ENCODE measurements at places on chromosomes 1 and 21.

DNA sequence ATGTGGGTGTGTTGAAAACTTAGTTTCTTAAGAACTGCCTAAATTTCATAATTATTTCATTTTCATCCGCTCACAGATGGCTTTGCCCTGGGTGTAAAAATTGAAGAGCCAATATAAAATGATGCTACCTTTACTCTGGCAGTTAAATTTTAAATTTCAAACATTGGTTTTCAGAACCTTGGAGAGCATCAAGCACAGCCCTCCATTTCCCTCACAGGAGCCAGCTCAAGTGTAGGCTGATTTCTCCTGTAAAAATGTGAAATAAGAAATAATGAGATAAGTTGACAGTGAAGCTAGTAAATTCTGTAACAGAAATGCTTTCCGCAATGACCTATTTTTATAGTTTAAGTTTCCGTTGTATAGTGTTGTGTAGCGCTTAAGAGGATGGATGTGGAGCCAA is 53.9 kb upstream of the AKT3 start:
- DNase-seq = no peak

DNA sequence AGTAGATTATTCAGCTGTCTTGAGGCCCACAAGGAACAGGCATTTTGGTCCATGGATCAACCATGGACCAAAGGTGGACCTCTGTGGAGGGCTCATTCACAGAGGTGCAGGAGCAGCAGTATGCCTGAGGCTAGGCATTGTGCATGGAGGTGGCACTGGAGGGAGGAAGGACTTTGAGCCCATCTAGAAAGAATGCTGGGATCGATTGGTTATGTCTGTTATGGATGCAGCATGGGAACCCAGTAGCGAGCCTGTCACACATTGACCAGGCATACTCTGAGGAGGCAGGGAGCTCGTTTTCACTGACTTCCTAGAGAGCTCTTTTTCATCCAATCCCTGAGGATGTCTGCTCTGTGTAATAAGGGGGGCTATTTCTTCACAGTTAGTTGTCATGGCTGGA is 75.5 kb downstream of the KCNN3 start:
- DNase-seq = no peak

DNA sequence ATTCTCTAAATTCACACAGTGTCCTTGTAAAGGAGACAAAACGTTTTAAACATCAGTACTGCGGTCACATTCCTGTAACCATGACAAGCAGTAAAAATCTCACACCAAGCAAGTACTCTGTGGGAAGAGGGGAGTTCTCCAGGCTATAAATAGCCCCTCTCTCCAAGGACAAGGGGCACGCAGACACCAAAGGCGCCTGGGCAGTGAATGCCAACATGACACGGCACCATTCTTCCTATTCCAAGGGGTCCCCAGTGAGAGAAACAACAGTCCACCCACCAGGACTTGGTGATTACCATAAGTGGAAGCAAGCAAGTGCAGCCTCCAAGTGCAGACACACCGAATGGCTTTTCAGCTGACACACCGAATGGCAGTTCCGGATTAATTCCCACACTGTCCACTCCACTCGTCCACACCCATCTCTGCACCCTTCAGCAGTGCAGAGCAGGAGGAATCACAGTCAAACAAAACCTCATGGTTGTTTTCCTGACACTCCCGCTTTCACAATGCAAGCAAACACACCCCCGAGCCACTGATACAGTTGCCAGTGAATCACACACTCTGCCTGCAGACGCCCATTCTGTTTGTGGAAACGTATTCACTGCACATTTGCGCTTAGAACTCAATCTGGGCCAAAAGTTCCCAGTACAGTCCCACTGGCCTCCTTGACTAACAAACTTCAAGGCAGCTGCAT is 1.8 kb downstream of the PTTG1IP start:
- DNase-seq = no peak

GRCh38 chr1:36602184-36602583 is 119.5 kb upstream of the CSF3R start:
- no peak for DNase-seq

- DNase-seq = no peak
Observed at GRCh38 chr1:23216771-23217420, 406 bp downstream of the HTR1D start.

DNA sequence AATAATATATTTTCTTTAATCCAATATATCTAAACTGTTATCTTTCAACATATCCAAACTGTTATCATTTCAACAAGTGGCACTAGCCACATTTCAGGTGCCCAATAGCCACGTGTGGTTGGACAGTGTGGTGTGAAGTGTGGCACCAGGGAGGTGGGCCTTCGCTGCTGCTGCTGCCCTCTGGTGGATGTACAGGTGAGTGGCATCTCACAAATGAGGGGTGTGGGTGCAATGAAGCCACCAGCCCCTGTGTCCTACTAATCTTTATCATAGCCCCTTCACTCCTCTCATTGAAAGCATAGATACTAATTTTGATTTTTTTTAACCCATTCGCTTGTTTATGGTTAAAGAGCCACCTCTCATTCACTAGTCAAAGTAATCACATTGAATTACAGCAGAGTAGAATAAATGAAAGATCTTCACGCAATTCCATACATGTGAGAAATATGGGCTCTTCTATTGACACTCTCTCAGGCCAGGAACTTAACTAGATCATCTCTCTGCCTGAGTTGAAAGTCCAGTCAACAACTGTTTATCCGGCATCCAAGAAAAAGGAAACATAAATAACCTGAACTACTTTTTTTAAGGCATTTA is 499.2 kb downstream of the OMA1 start:
- DNase-seq = no peak

DNA sequence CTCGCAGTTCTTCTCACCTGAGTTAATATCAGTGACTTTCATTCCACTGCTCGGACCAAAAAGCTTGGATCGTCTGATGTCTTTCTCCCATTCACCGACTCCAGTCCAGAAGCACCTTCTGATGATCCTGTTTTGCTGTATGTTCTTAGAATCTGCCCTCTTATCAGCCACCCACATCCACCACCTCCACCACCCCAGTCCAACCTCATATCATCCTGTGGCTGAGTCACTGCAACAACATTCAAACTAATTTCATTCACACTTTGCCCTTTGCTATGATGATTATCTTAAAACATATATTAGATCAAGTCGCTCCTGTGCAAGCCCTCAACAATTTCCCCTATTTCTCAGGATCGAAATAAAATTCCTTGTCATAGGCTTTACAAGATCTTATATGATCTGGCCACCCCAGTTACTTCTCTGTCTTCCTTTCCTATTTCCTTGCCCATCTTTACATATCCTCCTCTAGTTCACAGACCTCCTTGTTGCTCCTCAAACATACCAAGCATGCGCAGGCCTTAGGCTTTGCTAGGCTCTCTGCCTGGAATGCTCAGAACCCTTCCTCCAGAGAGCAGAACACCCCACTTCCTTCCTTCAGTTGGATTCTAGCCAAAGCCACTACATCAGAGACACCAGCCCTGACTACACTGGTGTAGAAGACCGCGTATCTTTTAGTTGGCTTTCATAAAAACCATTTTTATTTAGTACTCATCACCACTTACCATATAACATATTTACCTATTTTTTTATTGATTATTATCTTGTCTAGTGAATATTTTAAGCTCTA is 335.7 kb upstream of the GREM2 start:
- no peak for DNase-seq

- DNase-seq = no peak
Observed at GRCh38 chr1:154879038-154879421, 8.9 kb upstream of the KCNN3 start.

DNA sequence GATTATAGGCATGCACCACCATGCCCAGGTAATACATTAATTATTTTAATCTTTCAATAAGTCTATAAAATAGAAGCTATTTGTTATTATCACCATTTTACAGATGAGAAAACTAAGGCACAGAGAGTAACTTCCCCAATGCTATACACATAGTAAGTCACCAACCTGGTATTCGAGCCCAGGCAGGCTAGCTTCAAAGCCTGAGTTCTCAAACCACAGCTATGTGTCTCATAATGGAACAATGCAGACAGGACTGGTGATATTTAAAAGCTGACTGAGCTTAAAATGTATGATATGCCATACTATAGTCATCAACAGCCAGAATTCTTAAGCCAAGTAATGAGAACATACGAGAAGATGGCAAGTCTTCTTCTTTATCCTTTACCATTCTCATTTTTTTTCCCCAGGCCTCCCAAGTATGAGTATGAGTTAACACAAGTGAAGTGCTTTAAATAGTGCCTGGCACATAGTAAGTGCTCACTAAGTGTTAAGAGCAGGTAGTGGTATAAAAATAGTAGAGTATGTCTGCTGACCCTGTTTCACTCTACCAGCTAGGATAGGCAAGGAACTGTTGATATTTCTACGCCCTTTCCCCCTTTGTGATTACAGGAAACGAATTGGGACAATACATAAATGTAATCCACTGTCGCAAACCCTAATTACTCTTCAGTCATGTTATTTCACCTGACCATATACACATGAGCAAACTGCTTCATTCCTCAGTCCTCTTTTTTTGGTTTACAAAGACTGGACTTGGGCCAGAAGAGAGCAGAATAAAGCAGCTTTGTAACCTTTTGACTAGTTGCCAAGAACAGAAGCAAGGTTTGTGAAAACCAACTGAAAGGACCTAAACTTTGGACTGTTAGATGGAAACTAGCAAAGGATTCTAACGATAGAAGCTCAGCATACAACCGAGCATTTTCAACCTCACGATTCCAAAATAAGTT is 9.5 kb downstream of the EYA3 start:
- no peak for DNase-seq

GRCh38 chr1:4702932-4703331 is 48.5 kb downstream of the AJAP1 start:
- DNase-seq = no peak

DNA sequence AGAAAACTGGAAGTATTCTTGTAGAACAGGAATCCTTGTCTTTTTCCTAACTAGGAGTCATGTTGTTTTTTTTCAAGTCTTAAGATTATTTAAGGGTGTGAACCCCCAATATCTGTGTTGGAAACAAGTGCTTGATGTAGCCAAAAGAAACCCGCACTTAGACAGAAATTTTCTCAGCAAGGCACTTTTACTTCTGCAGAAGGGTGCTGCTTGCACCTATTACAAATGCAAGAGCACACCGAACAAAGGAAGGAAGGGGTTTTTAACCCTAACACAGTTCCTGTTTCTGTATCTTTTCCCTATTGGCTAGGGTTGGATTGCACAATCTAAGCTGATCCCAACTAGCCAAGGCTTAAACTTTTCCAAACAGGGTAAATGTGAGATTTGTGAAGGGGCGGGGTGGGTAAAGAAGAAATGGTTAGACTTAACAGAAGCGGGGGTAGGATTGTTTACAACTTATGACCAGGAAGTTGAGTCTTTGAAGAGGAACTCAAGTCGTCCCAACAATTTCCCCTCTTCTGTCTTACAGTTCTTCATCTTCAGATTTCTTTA is 75.1 kb downstream of the ZFYVE9 start:
- DNase-seq = no peak
